A673 (cell line): ENCODE measurements at places on chromosomes 13 and 19. TPM values are rescaled to one million over a fixed set of nuclear protein-coding genes. Genes with fewer than 3 reads are reported as not detected.

GRCh38 chr19:15300533-15301197 lies 31.7 kb downstream of the BRD4 start:
- peak; percentile 53 for DNase-seq

DNA sequence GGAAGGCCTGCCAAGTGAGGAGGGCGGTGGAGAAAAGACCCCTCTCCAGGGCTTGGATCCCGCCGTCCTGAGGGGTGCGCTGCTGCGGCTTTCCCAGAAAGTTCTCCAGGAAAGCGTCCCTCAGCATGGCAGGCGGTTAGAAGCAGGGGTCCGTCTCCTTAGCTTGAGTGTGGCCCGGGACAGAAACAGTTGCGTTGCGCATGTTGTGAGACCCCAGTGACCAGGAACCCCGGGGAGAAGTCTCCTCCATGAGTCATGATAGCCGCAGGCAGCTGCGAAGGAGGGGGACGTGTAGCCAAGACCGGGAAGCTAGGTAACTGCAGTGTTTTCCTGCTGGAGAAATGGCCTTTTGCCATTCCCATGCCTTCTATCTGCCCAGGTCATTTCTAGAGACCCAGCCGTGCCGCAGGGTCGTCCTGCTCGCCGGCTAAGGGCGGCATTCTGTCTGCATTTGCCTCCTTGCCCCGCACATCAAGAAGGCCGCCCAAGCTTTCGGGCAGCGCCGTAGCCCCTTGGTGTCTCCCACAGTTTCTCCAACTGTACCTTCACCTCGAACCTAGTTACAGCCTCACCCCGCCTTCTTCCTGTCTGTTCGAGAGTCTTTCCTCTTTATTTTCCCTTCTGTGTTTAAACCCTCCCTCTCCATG lies 64.3 kb downstream of the TM9SF2 start:
- no peak for DNase-seq

DNA sequence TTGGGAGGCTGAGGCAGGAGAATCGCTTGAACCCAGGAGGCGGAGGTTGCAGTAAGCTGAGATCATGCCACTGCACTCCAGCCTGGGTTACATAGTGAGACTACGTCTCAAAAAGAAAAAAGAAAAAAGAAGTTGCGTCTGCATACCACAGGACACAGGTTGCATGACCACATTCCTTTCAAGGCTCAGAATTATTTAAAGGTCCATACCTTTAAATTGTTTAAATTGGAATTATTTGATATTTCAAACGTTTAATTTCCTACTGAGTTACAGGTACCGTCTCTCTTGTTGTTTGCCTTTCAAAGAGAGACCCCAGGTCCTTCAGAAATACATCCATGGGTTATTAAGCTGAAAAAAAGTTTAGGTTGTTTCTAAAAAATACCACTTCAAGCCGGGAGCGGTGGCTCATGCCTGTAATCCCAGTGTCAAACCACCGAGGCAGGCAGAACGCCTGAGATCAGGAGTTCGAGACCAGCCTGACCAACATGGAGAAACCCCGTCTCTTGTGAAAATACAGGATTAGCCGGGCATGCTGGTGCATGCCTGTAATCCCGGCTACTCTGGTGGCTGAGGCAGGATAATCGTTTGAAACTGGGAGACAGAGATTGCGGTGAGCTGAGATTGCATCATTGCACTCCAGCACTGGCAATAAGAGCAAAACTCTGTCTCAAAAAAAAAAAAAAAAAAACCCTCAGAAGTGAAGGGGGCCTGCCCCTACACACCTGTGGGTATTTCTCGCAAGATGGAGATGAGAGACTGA lies 18.6 kb downstream of the ZNF816 start:
- no peak for DNase-seq

GRCh38 chr19:19558055-19558454 lies 20.0 kb downstream of the CILP2 start:
- DNase-seq, result no peak

DNA sequence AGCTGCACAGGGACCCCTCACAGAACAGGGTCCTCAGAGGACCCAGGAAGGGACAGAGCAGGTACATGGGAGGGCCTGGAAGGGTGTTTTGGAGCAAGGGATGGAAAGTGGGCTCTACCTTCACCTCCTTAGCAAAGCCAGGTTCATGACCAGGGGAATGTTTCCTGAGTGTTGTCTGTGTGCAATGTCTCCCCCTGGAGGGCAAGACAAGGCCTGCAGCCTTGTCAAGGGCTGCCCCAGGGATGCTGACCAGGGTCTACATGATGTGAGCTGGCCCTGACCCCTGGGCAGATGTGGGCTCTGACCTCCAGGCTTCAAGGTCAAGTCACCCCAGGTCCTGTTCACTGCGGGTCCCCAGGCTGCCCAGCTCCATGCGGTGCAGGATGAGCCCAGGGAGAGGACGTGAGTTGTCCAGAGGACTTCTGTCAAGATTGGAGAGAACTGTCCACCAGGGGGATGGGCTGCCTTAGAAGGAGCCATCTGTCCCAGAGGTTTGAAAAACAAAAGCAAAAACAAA lies 1.0 kb upstream of the CEACAM1 start:
- DNase-seq, result peak; percentile 62

GRCh38 chr13:32669030-32669646 lies 82.9 kb downstream of the PDS5B start:
- DNase-seq, result peak; percentile 76

DNA sequence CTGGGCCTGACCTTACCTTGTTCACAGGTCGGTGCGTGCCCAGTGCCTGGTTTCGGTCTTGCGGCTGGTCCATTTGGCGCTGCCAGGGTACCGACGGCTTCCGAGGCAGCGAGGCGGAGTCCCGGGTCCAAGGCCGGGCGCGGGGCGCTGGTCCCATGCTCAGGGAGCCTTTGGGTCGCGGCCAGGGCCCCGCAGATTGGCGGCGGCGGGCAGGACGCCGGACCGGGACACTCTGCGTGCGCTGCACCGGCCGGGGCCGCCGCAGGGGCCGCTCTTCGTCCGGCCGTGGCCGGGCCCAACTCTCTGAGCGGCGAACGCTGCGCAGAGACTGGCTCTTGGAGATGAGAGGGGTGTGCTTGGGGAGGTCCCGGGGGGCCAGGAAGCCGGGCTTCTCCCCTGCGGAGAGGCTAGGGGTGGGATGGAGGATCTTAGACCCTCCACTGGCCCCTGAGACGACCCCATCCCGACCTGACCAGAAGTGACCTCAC lies 3.4 kb upstream of the WIZ start:
- no peak for DNase-seq

DNA sequence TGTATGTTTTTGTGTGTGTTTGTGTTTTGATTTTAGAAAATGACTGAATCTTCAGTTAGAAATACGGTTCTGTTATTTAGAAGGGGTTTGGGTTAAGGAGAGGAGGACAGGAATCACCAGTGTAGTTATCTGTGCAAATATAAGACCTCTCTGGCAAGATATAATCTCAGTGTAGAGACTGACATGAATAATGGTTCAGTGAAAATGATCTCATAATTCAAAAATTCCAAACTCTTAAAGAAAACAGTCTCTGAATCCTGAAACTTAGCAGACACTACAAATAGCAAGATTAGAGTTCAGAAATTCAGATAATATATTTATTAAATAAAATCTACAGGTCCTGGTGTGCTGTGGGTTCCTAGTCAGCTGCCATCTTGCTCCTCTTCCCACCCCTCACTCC lies 73.5 kb downstream of the PDS5B start:
- no peak for DNase-seq

- no peak for DNase-seq
Measured at GRCh38 chr19:42201489-42202289, 15.8 kb downstream of the DEDD2 start.

DNA sequence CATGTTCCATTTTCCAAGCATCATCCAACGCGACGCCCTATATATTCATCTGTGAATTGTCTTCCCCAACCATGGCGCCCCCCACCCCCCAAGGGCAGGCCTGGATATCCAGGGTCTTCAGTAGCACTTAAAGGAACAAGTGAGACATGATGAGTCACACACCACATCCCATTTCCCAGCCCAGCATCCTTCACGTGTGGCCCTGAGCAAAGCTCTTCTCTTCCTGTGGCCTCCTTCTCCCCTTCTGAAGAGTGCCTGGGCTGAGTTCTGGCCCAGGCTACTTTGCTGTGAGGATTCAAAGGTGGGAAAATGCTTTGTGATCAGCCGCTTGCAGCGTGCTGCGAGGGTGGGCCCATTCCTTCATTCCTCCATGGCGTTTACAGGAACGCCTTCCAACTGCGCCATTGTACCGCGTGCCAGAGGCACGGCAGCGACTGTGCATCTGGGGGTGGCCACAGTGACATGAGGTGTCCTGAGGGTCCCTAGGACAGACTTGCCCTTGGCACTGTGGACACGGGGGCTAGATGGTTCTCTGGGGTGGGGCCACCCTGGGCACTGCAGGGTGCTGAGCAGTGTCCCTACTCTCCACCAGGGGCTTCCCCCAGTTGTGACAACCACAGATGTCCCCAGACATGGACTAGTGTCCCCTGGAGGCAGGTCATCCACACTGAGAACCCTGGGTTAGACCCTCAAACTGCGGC lies 11.7 kb downstream of the PLIN4 start:
- no peak for DNase-seq

- no peak for DNase-seq
Measured at GRCh38 chr19:19033176-19033425, 216 bp downstream of the SUGP2 start.

DNA sequence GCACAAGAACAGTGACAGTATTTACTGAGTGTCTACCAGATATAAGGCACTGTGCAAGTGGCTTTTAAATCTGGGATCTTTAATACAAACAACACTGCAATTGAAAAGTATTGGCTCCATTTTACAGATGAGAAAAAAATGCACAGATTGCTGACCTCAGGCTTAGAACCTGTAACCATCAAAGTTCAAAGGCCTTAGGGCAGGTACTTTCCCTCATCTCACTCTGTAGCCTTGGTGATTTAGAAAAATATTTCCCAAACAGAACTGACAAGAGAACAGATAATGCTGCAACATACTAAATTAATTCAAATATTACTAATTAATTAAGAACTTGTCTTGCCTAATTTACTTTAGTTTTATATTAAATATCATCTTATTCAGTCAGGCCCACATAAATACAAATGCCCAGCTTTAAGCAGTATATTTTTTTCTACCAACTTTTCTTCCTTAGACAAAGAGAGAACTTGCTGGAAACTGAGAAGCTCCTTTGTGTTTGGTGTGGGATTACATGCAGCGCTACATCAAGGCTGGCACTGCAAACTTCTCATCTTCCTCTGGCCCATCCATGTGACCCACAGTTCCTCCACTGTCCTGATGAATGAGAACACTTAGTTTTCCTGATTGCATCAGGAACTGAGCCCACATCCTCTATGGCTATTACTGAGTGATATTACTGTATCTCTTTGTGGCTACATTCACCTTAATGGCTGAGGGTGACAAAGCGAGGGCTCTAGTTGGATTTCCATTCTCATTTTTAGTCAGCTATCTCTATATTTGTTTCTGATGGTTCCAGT lies 302.1 kb downstream of the ENOX1 start:
- DNase-seq, result no peak

GRCh38 chr19:38033658-38034491 lies 126.9 kb downstream of the SIPA1L3 start:
- DNase-seq, result no peak

Gene ZNF790
- total RNA-seq, result 4.4 and 4.9 TPM in 2 replicates

Gene CALR3
- not detected in 2 replicates for total RNA-seq

Gene POLR1G
- 23.2 and 30.1 TPM in 2 replicates for total RNA-seq

Gene LGALS14
- total RNA-seq, result not detected in 2 replicates

Gene CCDC70
- not detected in 2 replicates for total RNA-seq
